ENCODE measurements at places on chromosomes 2 and 18. TPM values are rescaled to one million over a fixed set of nuclear protein-coding genes. Genes with fewer than 3 reads are reported as not detected.

- DNase-seq: no peak
These were observed 474.7 kb downstream of the MBD2 start for GRCh38 chr18:53749766-53750165.

The COBLL1 gene
- polyA plus RNA-seq: 2.6 TPM

- DNase-seq: no peak
These were observed 65.0 kb upstream of the NYAP2 start for GRCh38 chr2:225334514-225334913.

- DNase-seq: no peak
These were observed 16.4 kb downstream of the EEF1B2 start for GRCh38 chr2:206176121-206176520.

The GAREM1 gene
- 1.0 TPM for polyA plus RNA-seq

DNA sequence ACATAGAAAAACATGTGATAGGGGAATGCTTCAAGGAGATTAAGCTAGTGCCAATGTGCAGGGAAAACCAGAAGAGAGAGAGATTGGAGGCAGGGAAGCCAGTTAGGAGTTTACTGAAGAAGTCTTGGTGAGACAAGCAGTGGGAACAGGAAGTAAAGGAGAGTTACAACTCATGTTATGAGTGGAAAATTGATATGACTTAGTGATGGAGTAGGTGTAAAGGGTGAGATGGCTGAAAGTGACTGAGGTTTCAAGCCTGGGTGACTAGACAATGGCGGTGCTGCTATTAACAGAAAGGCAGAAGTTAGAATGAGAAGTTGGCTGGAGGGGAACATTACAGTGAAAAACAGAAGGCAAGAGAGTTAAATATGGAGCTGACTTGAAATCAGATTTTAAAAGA lies 16.5 kb downstream of the DOK1 start:
- no peak for DNase-seq

The IL1F10 gene
- not detected for polyA plus RNA-seq

The ICA1L gene
- polyA plus RNA-seq: 2.2 TPM

GRCh38 chr18:80159713-80160636 lies 50.9 kb downstream of the ADNP2 start:
- DNase-seq: no peak

DNA sequence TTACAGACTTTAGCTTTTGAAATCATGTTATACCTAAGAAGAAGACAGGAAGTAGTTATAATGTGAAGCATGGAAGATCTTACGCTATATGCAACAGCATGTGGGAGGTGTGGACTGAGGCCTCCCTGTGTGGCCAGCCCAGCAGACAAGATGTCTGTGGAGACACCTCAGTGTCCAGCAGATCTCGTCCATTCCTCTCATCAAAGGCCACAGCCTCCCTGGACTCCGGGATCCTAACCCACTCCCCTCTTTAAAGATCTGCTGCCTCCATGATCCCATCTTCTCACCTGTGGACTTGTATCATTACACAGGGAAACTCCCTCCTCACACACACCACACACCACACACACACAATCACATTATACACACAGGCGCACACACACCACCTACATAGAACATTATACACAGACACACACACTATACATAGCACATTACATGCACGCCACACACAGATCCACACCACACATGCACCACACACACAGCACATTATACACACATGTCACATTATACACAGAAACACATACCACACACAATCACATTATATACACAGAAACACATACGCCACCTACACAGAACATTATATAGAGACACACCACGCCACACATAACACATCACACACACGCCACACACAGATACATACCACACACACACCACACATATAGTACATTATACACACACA lies 89.5 kb downstream of the PXDN start:
- DNase-seq: no peak

The ALPI gene
- not detected for polyA plus RNA-seq

GRCh38 chr2:238562446-238562845 lies 135.7 kb downstream of the ASB1 start:
- no peak for DNase-seq

The ZNF396 gene
- 0.94 TPM for polyA plus RNA-seq

DNA sequence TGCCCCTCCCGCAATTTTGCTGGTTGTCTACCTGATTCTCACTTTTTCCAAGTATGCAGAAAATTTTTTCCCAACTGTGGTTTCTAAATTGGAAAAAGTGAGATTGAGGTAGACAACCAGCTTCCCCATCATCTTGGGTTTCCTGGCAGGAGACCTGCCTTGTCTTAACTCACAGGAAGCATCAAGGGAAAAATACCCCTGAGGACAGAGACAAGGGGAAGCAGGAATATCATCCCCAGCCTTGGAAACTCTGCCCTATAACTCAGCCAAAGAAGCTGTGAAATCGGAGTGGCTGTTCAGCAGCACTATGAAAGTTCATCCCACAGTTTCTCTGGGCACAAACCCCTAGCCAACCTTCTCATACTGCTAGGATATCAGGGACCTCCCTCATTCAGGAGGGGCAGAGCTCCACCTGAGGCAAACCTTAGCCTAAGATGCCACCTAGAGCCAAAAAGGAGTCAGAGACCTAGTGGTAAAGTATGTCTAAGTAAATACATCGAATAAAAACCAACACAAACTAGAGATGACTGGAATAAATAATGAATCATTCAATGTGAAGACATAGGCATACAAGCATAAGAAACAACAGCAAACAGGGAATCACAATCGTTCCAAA lies 68.2 kb downstream of the ZSWIM2 start:
- peak; percentile 63 for DNase-seq

The NOL4 gene
- polyA plus RNA-seq: not detected

DNA sequence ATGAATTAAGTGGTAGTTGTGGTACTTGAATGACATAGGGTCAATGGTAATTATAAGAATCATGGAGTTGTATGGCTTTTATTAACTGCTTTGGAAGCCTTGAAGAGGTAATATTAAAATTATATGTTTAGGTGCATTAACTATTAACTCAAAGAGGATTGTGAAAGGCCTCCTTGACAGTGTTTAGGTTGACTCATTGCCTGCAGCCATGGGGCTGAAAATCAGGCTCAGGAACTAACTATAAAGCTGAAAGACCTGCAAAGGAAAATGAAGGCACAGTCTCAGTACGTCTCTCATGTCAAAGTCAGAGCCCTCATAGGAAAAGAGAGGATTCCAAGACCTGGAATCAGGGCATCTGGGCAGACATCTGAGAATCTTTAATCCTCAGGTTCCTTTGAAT lies 31.0 kb downstream of the CACNB4 start:
- no peak for DNase-seq

DNA sequence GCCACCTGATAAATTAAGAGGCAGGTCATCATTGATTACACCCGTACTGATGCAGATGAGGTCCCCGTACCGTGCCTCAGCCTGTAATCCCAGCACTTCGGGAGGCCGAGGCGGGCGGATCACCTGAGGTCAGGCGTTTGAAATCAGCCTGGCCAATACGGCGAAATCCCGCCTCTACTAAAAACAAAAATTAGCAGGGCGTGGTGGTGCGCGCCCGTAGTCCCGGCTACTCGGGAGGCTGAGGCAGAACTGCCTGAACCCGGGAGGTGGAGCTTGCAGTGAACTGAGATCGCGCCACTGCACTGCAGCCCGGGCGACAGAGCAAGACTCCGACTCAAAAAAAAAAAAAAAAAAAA lies 683 bp upstream of the ENOSF1 start:
- no peak for DNase-seq

DNA sequence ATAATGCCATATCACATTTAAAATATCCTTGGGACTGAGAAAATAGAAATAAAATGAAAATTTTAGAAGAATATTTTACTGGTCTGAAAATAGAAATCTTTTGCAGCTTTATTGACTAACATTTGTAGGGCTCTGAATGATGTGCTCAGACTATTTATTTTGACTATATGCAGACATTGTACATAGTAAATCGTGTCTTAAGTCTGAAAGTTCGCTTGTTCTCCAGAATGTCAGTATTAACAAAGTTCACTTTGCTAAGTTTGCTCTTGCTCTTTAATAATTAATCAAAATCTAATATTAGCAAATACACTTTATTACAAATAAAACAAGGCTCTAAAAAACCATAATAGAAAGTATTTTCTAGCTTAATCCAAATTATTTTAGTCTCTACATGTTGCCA lies 219.8 kb downstream of the WDR7 start:
- no peak for DNase-seq

- no peak for DNase-seq
These were observed 8.3 kb downstream of the TM4SF20 start for GRCh38 chr2:227370791-227371312.

- peak; percentile 35 for DNase-seq
These were observed 64.1 kb upstream of the EHBP1 start for GRCh38 chr2:62641410-62641843.

DNA sequence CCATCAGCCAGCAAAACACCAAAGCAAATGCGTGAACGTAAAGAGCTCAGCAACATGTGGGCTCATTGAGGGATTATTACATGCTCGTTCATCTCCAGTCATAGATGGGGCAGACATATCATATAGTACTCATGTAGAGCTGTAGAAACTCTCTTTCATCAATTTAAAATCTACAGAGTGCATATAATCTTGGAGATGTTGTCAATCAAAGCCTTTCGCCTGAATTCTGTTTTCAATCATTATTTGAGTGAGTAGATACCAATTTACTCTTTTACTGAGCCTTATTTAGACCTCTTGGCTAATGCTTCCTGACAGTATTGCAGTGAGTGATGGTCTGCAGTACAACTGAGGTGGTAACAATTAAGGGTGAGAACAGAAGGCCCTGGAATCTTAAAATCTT lies 7.0 kb downstream of the RIT2 start:
- DNase-seq: no peak

- DNase-seq: no peak
These were observed 26.7 kb downstream of the RAMP1 start for GRCh38 chr2:237885931-237886684.

- no peak for DNase-seq
These were observed 45.7 kb upstream of the MYCN start for GRCh38 chr2:15894481-15895144.

DNA sequence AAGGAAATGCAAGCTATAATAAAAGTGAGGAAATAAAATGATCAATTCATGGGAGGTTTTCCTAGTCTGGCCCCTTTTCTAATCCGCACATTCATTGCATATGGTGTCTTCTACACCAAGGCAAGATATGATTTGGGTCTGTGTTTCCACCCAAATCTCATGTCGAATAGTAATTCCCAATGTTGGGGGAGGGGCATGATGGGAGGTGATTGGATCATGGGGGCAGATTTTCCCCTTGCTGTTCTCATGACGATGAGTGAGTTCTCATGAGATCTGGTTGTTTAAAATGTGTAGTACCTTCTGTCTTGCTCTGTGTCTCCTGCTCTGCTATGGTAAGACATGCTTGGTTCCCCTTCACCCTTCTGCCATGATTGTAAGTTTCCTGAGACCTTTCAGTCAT lies 315.4 kb downstream of the CYRIA start:
- DNase-seq: no peak

DNA sequence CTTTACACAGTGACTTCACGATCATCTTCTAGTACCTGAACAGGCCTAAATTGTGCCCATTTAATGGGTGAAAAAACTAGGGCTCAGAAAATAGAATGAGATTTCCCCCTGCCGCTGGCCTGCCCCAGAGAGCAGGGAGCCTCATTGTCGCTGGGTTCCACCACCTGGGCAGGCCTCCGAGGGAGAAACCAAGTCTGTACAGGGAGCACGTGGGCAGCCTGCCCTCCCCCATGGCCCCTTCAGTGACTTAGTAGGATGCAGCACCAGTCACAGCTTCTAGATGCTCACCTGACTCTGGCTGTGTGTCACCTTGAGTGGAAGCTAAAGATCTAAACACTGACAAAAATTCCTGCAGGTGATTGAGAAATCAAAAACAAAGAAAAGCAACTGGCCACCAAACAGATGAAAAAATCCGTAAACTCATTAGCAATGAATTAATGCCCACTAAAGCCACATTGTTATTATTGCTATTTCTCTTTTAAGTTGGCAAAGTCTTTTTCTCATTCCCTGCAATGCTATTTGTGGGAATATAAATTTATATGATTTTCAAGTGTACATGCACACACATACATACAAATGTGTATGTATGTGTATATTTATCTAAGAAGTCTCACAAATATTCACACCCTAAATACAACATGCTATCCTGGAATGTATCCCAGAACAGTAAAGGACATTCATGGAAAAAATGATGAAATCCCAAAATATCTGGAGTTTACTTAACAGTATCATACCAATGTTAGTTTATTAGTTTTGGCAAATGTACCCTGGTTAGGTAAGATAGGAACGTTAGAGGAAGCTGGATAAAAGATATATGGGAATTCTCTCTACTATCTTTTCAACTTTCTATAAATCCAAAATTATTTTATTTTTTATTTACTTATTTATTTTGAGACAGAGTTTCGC lies 18.7 kb upstream of the ASPRV1 start:
- no peak for DNase-seq

The NCL gene
- polyA plus RNA-seq: 745 TPM
